Activated T-helper 17 cell treated with anti-CD3 and anti-CD28 coated beads, Interleukin-2, amount 50 U/mL, for 72 hours (primary cell): ENCODE measurements at places on chromosomes 11 and 22. TPM values are rescaled to one million over a fixed set of nuclear protein-coding genes. Genes with fewer than 3 reads are reported as not detected.

Gene OR5P2
- not detected for total RNA-seq

Gene PGR
- total RNA-seq = not detected

Gene APOBEC3G
- 72.6 TPM for total RNA-seq

Gene SGSM1
- 0.52 TPM for total RNA-seq

Gene TMEM121B
- not detected for total RNA-seq

Gene TENM4
- 0.15 TPM for total RNA-seq

Gene INS
- total RNA-seq = not detected

DNA sequence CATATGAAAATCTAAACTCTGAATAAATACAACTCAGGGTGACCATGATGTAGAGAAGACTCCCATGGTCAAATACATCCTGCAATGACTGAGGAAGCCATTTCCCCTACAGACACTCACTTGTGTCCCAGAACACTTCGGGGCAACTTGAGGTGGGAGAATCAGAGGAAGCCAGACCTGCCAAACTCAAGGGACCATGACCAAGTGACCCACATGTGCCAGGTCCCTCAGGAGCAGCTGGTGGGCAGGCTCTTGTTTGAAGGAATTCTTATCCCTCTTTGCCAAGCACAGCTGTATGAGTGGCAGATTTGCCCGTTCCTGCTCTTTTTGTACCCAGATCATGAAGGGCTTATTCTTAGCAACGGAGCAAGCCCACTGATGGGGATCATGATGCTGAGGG lies 17.8 kb downstream of the SPATA19 start:
- no peak for ATAC-seq

DNA sequence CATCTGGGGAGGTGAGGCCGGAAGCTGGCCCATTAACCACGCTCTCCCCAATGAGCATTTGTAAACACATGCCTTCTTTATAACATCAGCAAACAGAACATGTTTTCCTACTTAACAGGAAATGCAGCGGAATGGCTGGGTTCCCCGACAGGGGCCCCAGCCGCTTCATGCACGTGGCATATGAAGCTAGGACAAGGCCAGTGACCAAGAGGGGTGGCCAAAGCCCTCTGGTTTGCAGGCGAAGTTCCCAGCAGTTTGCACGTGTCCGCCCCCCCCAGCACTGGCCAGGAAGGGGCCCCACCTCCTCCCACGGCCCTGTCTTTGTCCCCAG lies 38.7 kb upstream of the LINC01488 start:
- ATAC-seq = no peak

GRCh38 chr22:47591016-47591415 lies 828.6 kb downstream of the TBC1D22A start:
- ATAC-seq = no peak

GRCh38 chr11:46247090-46247489 lies 30.4 kb upstream of the CREB3L1 start:
- no peak for ATAC-seq

DNA sequence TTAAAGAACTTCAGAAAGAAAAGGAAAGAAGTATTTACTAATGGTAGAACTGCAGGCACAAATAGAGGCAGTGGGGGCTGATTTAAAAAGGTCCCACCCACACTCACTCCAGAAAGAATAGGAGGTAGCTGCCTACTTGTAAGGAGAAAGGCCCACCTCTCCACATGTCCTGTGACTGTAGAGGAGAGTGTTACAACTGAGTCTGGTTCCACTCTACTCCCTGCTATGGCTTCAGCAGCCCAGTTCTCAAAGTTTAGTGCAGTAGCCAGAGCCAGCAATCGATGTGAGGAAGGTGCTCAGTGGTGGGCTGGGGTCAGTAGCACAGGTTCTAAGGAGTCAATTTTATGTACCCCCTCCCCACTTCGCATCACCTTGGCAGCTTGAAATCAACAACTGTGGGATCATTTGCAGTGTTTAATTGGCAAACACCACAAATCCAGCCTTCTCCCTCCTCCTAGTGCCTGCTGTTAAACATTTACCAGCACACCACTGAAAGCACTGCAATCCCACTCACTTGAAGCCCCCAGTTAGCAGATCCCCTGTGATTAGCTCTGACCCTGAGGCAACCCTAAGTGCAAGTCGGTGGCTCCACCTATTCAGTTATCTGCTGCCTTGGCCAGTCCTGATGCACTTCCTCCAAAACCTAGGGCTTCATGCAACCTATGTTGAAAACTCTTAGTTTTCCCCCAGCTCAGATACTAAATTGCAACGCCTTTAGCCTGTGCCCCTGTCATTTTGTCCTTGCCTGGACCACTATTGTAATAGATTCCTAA lies 146.6 kb downstream of the BBOX1 start:
- no peak for ATAC-seq

GRCh38 chr11:35006389-35007128 lies 90.1 kb downstream of the PDHX start:
- ATAC-seq = peak; percentile 93

DNA sequence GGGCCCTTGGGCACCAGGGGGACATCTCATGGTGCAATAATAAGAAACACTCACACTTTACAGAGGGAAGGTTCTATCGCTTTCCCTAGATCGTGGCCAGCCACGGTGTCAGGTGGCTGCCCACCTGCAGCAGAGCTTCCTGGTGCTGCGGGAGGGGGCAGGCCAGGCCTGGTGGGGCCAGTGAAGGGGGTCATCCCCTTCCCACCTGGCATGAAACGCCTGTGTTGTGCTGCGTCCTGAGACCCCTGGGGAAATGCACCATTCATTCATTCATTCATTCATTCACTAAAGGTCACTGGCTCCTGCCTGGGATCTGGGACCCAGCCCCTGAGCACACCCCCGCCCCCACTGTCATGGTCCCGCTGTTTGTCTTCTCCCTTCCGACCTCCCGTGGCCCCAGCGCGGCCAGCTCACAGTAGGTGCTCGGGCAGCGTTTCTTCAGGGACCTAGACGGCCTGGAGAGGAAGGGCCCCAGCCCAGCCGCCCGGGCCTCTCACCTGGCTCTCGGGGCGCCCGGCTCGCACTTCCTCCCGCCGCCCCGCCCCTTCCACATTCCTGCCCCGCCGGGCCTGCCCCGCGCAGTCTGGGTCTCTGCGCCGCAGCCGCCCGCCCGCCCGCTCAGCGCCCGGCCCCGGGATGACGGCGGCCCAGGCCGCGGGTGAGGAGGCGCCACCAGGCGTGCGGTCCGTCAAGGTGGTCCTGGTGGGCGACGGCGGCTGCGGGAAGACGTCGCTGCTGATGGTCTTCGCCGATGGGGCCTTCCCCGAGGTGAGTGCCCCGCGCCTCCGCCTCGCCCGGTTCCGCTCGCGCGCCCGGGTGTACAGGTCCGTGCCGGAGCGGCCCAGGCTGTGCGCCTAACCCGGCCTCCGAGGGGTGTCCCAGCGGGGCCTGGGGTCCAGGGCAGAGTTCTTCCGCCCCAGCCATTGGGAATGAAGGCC lies at the start of gene RHOD:
RHOD (plus strand) TSS at position 581 of the 938 bp plus-strand sequence; CDS start at position 637, 56 bp downstream.
- ATAC-seq = peak; percentile 70

GRCh38 chr22:32528984-32529982 lies 54.7 kb downstream of the FBXO7 start:
- peak; percentile 82 for ATAC-seq

DNA sequence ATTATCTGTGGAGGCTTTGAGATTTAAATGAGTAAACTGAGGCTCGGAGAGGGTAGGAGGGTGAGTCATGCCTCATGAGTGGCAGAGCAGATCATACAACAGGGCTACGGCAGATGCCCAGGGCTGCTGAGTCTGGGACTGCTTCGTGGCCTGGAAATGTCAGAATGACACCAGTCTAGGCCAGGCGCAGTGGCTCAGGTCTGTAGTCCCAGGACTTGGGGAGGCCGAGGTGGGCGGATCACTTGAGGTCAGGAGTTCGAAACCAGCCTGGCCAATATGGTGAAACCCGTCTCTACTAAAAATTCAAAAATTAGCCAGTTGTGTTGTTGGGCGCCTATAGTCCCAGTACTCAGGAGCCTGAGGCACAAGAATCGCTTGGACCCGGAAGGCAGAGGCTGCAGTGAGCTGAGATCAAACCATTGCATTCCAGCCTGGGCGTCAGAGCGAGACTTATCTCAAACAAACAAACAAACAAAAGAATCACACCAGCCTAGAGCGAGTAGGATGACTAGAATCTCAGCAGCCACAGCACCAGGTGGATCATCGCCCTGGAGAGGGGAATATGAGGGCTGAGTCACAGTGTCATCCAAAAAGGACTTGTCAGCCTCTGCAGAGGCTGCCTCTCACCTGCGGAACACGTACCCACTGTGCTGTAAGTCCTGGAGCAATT lies 48.6 kb upstream of the ADA2 start:
- ATAC-seq = no peak

DNA sequence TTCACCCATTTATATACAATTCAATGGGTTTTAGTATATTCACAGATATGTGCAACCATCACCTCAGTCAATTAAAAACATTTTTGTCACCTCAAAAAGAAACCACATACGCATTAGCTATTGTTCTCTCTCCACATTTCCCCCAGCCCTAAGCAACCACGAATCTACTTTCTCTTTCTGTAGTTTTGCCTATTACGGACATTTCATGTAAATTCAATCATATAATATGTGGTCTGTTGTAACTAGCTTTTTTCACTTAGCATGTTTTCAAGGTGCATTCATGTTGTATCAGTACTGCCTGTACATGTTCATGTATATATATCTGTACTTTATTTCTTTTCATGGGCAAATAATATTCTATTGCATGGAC lies 104.7 kb upstream of the RRM1 start:
- ATAC-seq = peak; percentile 75

DNA sequence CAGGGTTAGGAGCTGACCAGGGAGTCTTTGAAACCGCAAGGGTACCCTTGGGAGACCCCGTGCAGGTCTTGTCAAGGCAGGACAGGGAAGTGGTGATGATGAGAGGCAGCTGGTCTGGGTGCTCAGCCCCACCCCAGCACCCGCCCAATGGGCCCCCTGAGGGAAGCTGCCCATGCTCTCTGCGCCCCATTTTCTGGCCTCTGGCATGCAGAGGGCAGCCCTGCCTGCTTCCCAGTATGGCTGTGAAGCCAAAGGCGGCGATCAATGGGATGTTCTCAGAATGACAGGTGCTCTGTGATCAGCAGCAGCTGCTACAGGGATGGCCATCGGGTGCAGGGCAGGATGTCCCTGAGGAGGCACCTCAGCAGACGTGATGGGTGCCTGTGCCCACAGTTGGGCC lies 54.7 kb downstream of the CDKN1C start:
- no peak for ATAC-seq

GRCh38 chr11:72069787-72070251 lies 10.5 kb downstream of the NUMA1 start:
- peak; percentile 85 for ATAC-seq

DNA sequence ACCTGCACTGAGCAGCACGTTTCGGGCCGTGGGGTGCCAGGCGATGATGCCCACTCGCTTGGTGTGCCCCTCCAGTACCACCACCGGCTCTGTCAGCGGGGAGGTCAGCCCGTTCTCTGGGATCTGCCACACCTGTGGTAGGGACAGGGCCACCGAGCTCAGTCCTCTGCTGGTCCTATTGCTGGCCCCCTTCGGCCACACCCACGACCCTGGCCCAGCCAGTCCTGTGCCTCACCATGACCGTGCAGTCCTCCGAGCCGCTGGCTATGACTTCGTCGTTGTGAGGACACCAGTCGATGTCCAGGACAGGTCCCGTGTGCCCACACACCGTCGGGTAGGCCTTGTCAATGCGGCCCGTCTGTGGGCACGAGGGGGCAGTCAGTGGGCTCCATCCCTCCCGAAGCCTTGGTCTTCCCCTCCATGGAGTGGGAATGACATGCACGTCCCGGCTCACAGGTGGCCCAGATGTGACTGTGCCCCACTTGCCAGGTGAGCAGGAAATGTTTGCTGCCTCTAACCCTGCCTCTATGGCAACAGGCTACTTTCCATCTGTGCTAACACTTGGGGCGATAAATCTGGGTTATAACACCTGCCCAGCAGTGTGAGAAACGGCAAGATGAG lies 1.4 kb downstream of the CORO1B start:
- ATAC-seq = no peak

DNA sequence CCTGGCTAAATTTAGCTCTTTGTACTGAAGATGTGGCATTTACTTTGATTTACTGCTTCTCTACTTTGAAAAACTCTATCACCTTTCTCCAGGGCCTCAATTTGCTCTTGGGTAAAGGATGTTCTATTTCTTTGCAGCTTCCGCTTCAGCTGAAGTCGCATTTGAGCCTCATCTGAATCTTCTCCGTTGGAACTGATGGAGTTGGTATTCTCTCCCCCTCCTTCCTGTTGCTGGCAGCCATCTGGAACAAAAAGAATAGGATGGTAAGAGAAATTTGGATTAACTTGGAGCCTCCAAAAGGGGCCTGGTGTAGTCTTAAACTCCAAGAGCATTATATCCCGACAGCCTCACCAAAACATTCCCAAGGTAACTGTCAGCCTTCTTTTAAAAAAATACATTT lies 16.6 kb downstream of the PAX6 start:
- no peak for ATAC-seq

GRCh38 chr11:35332524-35332923 lies 86.8 kb downstream of the SLC1A2 start:
- no peak for ATAC-seq

DNA sequence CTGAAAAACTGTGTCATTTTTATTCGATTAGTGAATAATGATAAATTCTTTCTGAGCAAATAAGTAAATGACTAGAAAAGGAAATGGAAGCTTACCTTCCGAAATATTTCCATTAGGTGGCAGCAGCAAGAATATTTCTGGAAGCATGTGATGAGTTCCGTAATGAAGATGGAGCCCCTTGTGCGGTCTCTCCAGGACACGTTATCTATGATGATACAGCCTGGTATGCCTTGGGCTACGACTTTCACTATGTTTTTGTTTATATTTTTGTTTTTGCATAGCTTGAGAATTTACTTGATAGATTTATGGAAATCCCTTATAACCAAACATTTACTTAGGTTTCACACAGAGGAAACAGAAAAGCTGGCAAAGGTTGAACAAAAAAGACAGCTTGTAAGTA lies 25.7 kb downstream of the CASP5 start:
- no peak for ATAC-seq

- ATAC-seq = peak; percentile 71
These were observed 24.4 kb downstream of the SREBF2 start for GRCh38 chr22:41857155-41857859.

GRCh38 chr11:5364214-5364613 lies 12.9 kb downstream of the OR51B6 start:
- no peak for ATAC-seq

DNA sequence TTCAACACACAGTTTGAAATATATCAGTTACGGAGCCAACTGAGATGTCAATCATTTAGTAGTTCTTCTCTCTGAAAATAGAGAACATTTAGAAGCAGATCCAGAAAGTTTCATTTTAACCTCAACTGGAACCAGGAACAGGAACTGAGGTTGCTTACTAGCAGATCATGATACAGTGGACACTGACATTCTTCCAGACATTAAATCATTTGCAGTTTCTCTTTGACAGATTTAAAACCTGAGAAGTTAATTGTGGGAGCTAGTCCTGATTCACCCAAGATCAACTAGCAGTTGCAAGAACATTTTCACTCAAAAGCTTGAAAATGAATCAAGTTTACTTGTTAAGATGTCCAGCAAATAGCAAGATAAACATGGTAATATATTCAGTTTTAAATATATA lies 135.4 kb downstream of the SLC17A6 start:
- no peak for ATAC-seq
